RPMI8226 (cell line): ENCODE measurements at places on chromosomes 5 and 9.

GRCh38 chr5:7845557-7845956 lies 5.4 kb downstream of the CFAP90 start:
- DNase-seq, result no peak

- peak; percentile 51 for DNase-seq
These were observed 3.1 kb downstream of the OLFM1 start for GRCh38 chr9:135090547-135090946.

DNA sequence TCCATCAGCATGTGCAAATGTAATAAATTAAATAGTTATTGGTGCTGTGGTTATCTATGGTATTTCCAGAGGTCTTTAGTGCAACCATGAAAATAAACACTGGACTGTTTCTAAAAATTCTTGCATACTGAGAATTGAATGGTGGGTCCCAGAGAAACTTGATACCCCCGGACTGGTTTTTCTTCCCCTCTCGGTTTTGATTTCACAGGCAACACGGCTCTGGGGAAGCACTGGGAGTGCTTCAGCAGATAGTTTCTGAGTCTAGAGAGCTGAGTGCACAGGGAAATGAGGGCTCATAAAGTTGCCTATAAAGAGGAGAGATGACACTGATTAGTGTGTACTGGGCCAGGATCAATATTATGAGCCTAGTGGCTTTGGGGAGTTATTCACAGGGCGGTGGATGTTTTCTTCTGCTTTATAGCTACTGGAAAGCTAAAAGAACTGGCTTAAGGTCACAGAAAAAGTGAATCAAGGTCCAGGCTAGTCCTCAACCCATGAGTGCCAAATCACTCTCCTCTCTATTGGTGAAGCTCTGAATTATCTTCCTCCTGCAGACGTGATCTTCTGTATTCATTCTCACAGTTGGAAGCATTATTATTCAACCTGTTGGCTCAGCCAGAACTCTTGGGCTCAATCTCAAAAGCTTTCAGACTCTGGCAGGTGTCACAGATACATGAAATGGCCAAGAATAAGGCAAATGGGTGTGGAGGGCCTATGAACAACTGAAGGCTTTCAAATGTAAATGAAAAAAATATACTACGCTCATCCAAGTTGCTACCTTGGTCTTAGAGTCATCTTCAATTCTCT lies 170.2 kb upstream of the HMHB1 start:
- no peak for DNase-seq

- DNase-seq, result no peak
These were observed 392.2 kb downstream of the RASEF start for GRCh38 chr9:82670726-82671125.

DNA sequence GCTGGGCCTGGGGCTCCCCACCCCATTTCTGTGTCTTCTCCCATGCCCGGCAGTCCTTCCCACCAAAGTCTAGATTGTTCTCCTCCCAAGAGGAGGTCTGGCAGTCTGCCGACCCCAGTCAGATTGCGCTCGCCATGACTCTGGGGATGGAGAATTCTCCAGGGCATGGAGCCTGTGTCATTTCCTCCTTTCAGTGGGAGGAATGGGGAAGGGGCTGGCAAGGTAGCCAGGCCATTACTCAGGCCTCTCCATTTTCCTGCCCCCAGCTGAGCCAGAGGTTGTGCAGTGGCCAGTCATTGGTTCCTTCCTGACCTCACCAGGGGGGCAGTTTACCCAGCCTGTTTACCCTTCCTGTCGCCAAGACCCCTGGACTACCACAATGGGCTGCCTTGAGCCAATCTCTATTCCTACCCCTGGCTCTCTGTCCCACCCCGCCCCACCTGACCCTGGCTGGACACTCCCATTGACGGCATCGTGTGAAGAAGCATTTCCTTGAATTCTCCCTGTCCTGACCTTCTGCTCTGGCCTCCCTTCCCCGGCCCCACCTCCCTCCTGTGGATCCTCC lies 628 bp downstream of the SYNPO start:
- no peak for DNase-seq

- DNase-seq, result no peak
These were observed 82.8 kb upstream of the MYO10 start for GRCh38 chr5:17018871-17019270.

GRCh38 chr5:150234576-150235499 lies 45.0 kb downstream of the SLC6A7 start:
- DNase-seq, result peak; percentile 61

GRCh38 chr9:37947977-37948376 lies 44.0 kb upstream of the SLC25A51 start:
- DNase-seq, result no peak
